ENCODE measurements at places on chromosomes 11 and 22.

GRCh38 chr11:11550534-11550933 lies 71.3 kb downstream of the GALNT18 start:
- DNase-seq: no peak

DNA sequence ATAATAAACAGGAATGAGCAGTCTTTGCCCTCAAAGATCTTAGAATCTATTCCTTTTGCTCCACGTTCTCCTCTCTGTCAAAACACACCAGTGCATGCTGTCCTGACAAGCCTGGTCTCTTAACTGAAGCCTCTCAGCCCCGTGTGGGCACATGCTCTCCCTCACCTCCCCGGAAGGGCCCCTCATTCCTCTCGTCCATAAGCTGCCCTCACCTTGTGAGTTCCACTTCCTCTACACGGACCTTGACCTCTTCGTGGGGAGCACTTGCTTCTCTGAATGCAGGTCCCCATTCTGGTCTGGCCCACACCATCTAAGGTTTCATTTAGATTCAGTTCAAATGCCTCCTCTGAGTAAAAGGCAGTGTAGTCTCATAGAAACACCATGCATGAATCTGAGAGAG lies 412.3 kb upstream of the SYN3 start:
- DNase-seq: no peak

DNA sequence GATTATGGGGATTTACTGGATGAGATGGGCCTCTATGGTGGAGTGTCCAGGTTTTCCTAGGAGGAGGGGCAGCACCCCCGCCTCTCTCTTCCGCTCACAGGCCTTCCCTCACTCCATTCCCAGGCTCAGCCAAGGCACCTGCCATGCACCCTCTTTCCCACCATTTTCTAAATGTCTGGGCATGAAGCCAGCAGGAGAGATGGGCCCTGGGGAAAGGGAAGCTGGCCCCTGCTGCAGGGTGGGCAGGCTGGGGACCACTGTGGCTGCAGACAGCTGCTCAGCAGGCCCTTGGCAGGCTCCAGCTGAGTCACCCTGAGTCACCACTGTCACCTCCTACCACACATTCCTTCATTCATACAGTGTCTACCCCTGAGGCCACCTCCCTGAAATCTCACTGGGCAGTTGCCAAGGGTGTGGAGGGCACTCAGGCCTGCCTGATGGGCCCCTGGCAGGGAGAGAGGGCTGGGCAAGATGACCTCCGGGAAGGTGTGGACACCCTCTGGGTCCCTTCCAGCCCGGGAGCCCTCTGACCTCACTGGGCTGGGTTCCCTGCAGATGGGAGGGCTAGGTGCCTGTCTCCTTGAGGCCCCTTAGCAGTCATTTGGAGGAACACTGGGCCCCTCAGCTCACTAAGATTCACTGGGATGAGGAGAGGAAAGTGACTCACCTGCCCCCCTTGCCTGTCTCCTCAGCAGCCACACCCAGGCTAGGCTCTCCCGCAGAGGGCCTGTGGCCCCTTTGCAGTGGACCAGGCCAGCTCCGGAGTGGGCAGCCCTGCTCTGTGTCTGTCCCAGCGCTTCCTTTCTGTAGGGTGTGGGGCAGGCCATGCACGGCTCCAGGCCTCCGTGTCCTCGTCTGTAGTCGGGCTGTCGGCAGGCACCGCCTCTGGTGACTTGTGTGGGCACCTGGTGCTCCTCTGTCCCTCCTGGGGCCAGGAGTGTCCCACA lies 7.8 kb downstream of the MYEOV start:
- DNase-seq: no peak

DNA sequence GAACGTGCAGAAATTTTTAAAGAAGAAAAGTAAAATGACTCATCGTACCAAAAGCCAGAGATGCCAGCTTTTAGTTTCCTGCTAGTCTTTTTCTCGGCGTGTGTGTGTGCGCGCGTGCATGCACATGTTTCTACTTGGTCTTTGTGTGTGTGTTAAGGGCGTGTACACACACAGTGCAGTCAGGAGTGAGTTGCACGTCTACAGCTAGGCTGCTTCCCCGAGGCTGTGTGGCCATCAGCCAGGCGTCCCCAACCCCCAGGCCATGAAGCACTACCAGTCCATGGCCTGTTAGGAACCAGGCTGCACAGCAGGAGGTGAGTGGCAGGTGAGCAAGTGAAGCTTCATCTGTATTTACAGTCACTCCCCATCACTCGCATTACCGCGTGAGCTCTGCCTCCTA lies 36.4 kb downstream of the KCNQ1 start:
- no peak for DNase-seq

DNA sequence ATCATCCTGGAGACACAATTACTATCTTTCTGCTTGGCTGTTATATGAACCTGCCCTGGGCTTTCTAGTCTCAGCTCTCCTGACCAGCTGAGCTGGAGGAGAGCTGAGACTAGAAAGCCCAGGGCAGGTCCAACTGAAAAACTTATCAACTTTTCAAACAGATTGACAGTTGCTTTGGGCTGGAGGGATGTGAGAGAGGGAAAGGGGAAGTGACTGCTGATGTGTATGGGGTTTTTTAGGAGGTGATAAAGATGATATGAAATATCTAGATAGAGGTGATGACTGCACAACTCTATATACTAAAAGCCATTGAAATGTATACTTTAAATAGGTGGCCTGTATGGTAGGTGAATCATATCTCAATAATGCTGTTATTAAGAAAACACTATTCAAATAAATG lies 60.2 kb upstream of the CHRM4 start:
- no peak for DNase-seq

DNA sequence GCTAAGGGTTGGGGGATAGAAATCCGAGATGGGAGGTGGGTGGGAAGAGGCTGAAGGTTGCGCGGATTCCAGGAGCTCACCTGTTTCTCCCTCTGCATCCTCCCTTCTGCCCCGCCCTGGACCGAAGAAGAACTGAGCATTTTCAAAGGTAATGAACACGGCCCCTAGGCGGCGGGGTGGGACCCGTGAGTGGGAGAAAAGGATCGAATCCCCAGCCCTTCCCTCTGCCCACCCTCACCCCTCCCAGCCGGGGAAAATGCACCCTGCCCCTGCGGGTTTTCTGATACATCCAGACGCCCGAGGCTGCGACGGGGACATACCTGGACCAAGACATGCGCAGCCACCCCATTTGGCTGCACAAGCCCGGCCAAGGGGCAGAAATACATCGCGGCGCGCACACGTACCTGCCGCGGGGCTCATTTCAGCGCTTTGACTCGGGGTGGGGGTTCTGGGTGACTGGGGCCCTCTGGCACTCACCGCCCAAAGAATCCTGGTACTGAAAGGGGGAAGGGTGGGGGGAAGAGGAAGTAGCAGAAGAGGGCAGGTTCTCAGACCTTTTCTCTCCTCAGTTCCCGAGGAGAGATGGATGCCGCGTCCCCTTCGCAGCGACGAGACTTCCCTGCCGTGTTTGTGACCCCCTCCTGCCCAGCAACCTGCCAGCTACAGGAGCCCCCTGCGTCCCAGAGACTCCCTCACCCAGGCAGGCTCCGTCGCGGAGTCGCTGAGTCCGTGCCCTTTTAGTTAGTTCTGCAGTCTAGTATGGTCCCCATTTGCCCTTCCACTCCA lies 6.0 kb downstream of the VSIG2 start:
- no peak for DNase-seq

- no peak for DNase-seq
Observed at GRCh38 chr22:20488946-20489345, 6.6 kb downstream of the KLHL22 start.

GRCh38 chr11:31529701-31530100 lies 20.1 kb downstream of the ELP4 start:
- no peak for DNase-seq

DNA sequence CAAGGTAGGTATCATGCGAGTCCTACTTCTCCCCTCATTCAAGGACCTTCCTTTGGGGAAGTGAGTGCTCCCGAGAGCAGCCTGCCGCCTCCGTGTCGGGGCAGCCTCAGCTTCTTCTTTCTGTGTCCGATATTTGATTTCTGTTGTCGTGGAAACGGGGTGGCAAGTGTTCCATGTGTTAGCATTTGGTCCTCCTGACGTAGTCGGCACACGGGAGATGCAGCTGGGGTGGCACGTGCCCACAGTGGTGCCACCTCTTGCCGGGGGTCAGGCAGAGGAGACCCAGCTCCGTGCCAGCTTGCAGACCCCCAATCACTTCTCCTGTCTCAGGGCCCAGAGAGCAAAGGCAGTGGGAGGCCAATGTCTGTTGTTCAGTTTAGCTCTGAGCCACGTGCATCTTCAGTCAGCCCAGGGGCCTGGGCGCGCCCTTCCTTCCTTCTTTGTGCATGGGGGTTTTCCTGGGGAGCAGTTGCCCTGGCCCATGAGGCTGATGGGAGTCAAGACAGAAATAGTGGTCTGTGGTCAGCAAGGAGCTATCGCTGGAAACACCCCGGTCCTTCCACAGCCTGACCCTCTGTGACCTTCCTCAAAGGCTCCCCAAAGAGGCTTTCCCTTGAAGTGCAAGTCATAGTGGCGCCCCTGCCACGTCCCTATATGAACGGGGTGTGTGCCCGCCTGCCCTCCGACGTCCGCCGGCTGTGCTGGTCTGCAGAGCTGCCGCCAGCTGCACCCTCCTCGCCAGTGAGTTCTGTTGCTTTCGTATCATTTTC lies 44.5 kb downstream of the PARVB start:
- DNase-seq: no peak

- no peak for DNase-seq
Observed at GRCh38 chr11:33291004-33291777, 34.0 kb downstream of the HIPK3 start.

DNA sequence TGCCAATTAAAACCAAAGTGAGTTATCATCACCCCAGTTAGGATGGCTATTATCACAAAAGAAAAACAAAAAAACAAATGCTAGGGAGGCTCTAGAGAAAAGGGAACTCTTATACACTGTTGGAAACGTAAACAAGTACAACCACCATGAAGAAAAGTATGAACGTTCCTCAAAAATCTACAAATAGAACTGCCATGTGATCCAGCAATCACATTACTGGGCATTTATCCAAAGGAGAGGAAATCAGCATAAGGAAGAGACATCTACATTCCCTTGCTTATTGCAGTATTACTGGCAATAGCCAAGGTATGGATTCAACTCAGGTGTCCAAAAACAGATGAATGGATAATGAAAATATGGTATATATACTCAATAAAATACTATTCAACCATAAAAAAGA lies 1145.1 kb downstream of the LRRC4C start:
- DNase-seq: no peak

- DNase-seq: no peak
Observed at GRCh38 chr11:47863898-47864430, 15.8 kb upstream of the NUP160 start.

DNA sequence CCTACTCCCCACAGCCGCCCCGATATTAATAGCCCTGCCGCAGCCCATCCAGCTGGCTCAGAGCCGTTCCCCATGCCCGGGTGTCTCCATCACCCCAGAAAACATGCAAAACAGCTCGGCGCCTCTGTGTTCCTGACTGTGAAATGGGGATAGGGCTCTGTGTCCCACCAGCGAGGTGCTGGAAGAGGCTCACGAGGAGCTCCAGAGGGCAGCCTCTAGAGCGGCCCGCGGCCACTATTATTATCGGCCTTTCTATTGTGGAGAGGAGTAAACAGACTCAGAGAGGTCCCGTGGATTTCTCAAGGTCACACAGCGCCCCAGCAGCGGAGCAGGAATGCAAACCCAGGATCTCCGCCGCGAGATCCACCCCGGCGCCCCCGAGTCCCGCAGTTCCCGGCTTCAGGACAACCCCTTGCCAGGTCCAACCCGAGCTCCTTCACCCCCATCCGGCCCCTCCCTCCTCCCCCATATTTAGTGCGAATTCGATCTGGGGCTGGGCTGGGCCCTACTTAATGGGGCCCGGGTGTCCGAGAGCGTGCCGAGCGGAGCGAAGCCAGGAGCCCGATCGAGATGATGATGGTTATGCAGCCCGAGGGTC lies at the start of gene ACTN3:
ACTN3 (plus strand) TSS at position 536 of the 598 bp plus-strand sequence; CDS start at position 571, 35 bp downstream.
- DNase-seq: no peak

DNA sequence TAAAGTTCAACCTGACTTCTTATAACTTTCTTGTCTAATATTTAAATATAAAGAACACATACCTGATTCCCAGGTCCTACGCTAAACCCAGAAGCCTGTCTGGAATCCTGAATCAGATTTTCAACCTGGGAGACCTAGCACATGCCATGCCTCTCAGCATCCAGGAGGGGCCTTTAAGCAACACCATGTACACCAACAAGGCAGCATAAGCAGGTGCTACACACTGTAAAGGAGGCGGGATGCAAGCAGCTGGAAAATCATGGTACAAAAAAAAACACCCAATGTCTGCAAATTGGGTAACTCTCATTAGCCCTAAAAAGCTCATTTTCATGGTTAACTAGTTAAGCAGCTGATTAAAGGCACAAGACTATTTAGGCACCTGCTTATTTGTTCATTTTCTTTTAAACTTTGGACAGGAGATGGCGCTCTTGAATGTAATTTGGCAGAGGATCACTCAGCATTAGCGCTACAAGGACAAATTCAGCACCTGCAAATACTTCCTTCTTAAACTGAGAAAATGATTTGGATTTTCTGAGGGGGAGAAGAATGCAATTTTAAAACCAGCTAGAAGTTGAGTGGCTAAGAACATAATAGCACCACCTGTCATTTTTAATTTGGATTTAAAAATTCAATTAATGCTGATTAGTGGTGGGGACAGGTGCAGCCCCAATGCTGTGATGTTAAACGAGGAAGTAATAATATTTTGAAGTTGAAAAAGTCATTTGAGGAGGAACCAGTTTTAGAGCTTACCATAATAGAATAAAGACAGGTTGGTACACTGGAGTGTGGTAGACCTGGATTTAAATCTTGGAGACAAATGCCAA lies 104.0 kb downstream of the FAR1 start:
- no peak for DNase-seq

DNA sequence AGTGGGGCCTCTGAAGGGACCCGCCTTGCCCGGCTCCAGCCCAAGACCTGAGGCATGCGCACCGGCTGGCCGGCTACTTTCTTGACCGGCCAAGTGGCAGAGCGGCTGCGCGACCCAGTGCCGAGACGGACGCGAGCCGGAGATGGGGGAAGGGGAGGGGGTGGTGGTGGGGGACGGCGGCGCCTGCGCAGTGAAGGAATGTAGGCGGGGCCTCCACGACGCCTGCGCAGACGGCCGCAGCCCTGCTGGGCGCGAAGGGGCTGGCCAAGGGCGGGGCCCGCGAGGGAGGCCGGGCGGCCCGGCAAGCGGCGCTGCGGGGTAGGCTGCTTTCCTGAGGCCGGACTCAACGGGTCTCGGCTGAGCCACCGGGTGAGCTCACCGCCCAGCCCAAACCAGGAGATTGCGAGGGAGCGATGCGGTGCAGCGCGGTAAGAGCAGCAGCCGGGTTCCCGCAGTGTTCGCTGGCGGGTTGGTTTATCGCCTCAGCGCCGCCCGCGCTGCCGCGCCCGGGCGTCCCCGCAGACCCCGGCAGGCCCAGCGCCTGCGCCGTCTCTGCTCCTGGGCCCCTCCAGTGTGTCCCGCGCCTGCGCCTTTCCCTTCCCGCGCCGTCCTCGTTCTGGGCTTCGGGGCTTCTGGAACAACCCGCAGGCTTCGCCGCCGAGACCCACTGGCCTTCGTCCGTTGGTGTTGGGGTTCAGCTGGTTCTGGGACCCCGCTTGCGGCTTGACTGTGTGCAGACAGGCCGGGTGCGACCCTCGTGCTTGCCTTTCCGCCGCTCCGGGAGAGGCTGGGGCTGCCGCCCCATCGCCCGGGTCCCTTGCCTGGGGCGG lies at the start of gene SPECC1L:
SPECC1L (plus strand) TSS at position 276 of the 830 bp plus-strand sequence. CDS start 31,401 bp downstream, outside the sequence.
- DNase-seq: peak; percentile 89

- no peak for DNase-seq
Observed at GRCh38 chr22:49664891-49665290, 162.8 kb downstream of the BRD1 start.

All from stimulated activated CD8-positive, alpha-beta memory T cell treated with anti-CD3 and anti-CD28 coated beads, Interleukin-15, amount 100 ng/mL, for 4 hours (primary cell).